ENCODE measurements at places on chromosomes 3 and 15. TPM values are rescaled to one million over a fixed set of nuclear protein-coding genes. Genes with fewer than 3 reads are reported as not detected.

DNA sequence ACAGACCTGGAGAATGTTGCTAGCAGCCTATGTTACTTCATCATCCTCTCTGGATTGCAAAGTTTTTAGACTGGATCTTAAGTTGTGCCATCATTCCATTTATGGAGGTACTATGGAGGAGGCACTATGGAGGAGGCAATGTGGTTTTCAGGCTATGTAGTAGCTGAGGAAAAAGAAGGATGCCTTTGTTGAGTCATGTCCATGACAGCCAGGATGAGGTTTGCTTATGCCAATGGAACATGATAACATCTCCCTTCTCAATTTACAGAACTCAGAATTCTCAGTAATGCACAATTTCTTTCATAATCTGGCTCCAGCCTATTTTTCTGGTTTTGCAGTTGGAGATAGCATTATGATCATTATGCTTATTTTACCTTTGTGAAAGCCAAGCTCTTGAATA, 65.9 kb upstream of the TMEM108 start:
- no peak for DNase-seq

DNA sequence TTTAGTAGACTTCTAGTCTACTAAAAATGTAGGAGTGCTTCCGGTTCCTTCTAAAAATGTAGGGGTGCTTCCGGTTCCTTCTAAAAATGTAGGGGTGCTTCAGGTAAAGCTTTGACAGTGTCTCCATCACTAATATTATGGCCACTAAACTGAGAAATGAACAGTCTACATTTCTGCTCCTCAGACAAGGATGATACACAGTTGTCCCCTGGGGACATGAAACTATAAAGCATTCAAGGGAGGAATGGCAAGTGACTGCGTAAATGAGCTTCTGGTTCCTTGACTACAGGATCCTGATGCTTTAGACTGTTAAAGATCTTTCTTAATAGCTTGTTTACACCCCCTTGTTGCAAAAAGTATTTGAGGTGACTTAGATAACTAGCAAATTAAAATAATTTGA, 53.9 kb upstream of the SLC9A9 start:
- no peak for DNase-seq

- DNase-seq: no peak
Observed at GRCh38 chr15:79675982-79676381, 220.8 kb downstream of the MTHFS start.

DNA sequence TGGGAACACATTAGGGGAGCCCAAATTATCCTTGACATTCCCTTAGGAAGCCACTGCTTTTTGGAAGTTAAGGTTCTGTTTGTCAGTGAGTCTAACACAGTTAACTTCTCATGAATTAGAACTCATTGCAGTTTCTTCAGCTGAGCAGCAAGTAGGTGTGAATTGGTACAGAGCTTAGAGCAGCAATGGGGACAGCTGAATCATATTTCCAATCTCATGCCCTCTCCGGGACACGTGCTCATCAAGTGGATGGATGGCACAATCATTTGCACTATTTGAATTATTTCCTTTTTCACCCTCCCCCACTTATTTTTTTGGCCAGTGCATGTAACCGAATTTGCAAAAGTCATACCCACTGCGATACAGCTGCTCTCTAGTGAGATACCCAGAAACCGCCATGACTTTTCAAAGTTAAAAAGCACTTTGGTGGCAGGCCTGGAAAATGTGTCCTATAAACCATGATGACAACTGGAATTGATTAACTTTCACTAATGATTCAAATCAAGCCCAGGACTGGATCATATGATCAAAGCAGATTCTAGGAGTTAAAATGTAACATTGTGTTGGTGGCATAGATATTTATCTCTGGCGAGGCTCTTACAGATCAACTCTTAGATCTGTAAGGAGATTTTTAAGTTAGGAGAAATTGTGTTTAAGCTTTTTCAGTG, 76.4 kb downstream of the EBLN2 start:
- DNase-seq: no peak

GRCh38 chr15:39161096-39161495, 419.8 kb upstream of the THBS1 start:
- no peak for DNase-seq

DNA sequence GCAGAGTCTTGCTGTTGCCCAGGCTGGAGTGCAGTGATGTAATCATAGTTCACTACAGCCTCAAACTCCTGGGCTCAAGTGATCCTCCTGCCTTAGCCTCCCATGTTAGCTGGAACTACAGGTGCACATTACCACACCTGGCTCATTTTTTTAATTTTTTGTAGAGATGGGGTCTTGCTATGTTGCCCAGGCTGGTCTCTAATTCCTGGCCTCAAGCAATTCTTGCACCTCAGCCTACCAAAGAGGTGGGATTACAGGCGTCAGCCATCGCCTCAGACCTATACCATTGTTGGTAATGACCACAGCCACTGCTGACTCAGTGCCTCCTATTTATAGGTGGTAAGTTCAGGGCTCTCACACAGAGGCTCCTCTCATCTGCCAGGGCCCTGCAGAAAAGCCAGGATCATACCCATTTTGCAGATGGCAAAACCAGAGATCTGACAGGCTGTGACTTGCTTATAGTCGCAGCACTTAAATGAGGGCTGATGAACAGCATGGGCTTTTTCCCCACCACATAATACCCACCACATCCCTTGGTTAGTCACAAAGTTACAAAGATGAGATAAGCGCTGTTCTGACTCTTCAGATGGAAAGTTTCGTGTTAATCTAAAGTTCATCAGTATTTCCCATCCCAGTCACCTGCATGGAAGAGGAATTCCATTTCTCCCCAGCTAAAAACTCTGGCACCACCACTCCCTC, 21.8 kb upstream of the SPATA12 start:
- no peak for DNase-seq

DNA sequence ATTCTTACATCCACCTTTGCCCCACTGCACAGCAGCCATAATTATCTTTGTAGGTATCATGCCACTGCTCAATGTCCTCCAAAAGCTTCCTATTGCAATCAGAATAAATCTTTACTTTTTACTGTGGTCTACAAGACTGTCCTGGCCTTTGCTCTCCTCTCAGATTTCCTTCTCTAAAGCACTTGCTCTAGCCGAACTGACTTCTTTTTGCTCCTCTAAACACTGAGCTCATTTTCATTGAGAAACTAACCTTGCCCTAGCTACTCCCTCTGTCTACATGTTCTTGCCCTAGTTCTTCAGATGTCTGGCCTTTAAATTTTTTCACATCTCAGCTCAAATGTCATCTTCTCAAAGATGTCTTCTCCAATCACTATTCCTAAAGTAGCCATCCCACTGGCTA, 342.8 kb downstream of the TBC1D5 start:
- no peak for DNase-seq

GRCh38 chr3:52756141-52756540, 14.6 kb downstream of the NEK4 start:
- no peak for DNase-seq

GRCh38 chr15:78234515-78235040, at the start of gene ACSBG1:
Gene ACSBG1 (minus strand): TSS chr15:78234565. CDS start chr15:78234501, 64 bp downstream.
- no peak for DNase-seq

DNA sequence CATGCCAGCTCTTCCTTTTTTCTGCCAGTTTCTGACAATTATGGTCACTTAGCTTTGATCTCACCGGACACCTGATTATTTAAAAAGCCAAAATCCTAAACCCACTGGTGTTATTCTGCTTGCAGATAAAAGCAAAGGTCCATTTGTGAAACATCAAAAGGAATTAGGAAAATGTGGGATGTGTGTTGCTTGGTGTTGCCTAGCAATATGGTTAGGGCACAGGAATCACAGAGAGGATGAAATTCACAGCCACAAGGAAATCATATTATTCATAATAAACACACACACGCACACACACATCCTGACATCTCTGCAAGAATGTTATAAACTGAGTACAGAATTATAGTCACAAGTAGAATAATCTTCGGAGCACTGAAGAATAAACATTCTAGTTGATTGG, 89.3 kb upstream of the BHLHE40 start:
- DNase-seq: no peak

DNA sequence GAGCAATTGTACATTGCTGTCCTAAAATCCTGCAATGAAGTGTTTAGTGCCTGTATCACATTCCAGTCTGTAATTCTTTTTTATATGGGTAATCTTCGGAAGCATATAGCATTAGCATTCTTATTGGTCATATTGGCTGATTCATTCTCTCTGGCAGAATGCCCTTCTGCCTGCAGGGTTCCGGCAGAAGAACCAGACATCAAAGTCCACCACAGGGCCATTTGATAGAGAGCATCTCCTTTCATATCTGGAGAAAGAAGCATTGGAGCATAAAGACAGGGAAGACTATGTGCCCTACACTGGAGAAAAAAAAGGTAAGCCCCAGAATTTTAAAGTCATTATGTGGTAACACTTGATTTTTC, 39.6 kb downstream of the TMOD3 start:
- DNase-seq: no peak

RAD51 gene
- polyA plus RNA-seq: not detected

TLR9 gene
- polyA plus RNA-seq: not detected

RPSA gene
- 1,249 TPM for polyA plus RNA-seq

DET1 gene
- 3.9 TPM for polyA plus RNA-seq

SPATA12 gene
- not detected for polyA plus RNA-seq
